GM04503 (cell line): ENCODE measurements at places on chromosomes 13 and 19.

GRCh38 chr13:24267274-24267673 lies 42.1 kb upstream of the C1QTNF9 start:
- no peak for DNase-seq

DNA sequence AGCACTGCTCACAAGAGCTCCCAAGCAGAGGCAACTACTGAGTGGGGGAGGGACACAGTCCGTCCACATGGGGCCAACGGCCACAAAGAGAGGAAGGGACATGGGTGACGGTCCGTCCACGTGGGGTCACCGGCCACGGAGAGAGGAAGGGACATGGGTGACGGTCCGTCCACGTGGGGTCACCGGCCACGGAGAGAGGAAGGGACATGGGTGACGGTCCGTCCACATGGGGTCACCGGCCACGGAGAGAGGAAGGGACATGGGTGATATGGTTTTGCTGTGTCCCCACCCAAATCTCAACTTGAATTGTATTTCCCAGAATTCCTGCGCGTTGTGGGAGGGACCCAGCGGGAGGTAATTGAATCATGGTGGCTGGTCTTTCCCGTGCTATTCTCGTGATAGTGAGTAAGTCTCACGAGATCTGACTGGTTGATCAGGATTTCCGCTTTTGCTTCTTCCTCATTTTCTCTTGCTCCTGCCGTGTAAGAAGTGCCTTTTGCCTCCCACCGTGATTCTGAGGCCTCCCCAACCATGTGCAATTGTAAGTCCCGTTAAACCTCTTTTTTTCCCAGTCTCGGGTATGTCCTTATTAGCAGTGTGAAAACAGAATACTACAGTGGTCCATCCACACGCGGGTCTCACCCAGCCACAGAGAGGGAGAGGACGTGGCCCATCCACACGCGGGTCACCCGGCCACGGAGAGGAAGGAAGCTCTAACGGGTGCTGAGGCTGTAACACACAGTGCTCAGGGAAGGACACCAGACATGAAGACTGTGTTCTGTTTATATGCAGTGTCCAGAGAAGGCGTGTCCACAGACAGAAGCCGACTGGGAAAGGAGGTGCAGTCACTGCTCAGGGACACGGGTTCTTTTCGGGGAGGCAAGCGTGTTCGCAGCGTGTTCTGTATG lies 48.5 kb downstream of the GAS6 start:
- no peak for DNase-seq

DNA sequence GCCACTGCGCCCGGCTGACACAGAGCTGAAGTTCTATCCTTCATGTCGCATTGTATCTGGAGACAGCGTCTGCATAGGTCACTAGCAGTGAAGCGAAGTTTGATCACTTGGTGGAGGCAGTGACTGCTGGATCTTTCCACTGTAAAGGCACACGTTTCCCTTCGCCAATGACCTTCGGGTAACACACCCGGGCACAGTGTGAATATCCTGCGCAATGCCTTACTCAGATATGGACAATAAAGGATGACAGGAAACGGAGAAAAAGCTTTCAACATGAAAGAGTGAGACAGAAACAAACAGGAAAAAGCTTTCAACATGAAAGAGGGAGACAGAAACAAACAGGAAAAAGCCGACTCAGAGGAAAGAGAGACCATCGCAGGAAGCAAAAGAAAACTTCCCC lies 17.1 kb downstream of the ARL11 start:
- DNase-seq: no peak

DNA sequence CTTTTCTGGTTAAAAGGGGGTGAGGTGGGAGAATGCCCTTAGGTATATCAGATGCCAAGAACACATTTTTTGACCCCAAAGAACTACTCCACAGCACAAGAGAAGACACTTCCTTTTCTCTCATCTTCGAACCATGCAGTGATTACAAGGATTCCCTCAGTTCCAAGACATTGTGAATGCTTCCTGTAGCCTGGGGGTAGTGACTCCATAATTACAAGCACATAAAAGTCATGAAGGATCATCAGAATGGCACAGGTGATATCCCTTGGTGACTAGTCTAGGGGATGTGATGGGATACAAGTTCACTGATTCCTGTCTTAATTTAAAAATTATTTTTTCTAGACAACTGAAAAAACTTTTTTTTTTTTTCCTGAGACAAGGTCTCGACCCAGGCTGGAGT lies 78.0 kb downstream of the ZC3H13 start:
- no peak for DNase-seq

DNA sequence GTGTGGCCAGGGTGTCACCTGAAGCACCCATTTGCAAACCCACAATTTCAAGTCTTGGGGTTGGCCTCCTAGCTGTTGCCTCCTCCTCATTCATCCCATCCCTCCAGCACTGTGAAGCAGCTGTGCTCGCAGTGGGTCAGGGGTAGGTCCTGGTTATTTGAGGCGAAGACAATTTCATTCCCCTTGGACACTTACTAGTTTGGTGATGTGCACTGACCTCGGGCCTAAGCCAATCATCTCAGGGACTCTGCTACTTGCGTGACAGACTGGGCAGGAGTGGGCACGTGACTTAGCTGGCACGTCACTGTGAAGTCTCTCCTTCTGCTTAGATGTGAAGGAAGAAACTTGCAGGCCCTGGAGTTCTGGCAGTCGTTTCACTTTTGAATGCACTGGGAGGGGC lies 3.5 kb upstream of the ATP11A start:
- no peak for DNase-seq
